HCT116 (cell line): ENCODE measurements at places on chromosomes 11 and 22.
A peak's percentile ranks its signal among the peaks of the same experiment; 100 is the strongest.

DNA sequence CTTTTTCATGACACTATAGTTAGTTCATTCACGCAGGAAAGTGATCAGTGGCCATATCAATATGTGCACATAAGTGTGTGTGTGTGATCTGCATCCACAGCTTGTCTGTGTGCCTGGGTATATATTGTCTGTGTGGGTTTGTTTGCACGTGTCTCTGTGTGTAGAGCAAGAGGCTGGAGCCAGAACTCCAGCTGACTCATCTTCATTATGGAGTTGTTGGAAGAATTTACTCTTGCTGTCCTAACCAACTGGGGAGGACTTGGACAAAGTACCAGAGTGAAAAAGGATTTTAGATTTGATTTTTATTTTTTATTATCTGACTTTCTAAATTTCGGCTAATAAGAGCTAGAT, 63.9 kb downstream of the TP53I11 start:
- no peak for DNase-seq

DNA sequence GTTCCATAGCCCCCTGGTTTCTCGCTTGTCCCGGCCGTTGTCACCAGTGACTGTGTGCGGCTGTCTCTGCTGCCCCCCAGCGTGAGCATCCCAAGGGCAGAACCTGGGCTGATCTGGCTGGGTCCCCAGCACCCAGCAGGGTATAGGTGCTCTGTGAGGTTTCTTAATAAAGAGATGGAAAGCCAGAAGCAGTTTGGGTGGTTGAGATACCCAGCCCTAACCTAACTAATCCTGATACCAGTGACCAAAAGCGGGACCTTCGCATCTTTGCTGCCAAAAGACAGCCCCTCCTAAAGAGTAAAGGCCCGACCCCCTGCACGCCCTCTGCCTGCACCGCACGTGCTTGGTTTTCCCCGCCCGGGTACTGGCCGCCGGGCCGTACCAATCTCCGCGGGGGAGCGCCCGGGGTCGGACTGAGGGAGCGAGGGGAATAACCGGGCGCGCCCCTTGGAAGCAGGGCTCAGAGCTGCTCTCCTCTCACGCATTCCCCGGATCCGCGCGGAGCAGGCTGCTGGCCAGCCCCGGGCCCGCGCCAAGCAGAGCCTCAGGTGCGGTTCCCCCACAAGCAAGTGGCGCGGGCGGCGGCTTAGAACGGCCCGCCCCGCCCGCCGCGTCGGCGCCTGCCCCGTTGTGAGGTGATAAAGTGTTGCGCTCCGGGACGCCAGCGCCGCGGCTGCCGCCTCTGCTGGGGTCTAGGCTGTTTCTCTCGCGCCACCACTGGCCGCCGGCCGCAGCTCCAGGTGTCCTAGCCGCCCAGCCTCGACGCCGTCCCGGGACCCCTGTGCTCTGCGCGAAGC, at the start of gene DGAT2:
Gene DGAT2 (plus strand): TSS at position 667 of the 797 bp plus-strand sequence. CDS start 214 bp downstream, outside the sequence.
- peak; percentile 47 for DNase-seq

DNA sequence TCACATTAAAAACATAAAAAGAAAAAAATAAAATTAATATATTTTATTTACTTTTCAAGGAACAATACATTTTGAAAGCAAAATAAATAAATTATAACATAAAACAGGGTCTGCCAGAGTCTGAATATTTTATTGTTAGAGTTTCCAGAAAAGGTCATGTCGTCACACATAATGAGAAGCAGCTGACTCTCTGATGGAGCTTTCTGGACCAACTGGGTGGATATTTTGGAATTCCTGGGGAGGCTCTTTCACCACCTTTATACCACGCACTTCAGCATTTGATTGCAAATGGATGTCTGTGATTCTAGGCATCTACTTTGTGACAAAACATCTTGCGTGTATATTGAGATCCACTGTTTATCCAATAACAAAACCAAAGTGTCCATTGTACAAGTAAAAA, 455.0 kb upstream of the CCDC179 start:
- no peak for DNase-seq

GRCh38 chr11:122424636-122425035, 230.9 kb upstream of the UBASH3B start:
- no peak for DNase-seq

DNA sequence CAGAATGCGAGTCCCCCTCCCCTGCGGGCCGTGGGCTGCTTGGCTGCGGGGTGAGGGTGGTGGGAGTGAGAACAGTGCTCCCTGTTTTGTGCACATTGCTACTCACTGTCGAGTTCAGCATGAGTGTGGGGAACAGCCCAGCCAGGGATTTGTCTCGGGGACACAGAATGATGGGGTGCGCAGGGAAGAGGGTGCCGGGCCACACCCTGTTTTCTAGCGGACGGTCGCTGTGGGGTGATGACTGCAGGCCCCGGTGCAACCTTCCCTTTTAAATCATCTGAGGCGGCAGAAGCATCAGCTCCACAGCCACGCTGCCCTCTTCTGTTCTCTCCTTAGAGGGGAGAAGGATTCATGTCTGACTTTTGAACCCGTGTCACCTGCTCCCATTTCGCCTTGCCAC, 1051.2 kb downstream of the TBC1D22A start:
- no peak for DNase-seq

DNA sequence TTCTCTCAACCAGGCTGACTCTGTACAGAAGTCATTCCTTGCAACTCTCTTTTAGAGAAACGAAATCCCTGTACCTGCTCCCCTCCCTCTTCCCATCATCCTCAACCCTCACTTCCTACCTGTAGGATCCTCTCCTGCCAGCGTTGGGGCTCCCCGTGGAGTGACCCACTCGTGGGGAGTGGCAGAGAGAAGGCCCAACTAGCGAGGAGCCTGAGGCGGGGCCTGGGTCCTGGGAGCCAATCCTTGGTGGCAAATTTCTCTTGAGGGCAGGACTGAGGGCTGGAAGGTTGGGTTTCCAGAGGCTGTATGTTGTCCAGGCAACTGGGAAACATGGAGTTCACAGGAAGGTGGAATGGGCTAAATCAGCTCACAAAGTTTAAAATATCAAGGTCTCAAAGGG, 10.4 kb downstream of the NHERF4 start:
- peak; percentile 70 for DNase-seq

- DNase-seq: no peak
These were observed 2.8 kb upstream of the LZTR1 start for GRCh38 chr22:20979243-20979809.

GRCh38 chr11:103709371-103709770, 327.1 kb upstream of the DDI1 start:
- DNase-seq: no peak
